ENCODE measurements at places on chromosomes 6 and 20.

DNA sequence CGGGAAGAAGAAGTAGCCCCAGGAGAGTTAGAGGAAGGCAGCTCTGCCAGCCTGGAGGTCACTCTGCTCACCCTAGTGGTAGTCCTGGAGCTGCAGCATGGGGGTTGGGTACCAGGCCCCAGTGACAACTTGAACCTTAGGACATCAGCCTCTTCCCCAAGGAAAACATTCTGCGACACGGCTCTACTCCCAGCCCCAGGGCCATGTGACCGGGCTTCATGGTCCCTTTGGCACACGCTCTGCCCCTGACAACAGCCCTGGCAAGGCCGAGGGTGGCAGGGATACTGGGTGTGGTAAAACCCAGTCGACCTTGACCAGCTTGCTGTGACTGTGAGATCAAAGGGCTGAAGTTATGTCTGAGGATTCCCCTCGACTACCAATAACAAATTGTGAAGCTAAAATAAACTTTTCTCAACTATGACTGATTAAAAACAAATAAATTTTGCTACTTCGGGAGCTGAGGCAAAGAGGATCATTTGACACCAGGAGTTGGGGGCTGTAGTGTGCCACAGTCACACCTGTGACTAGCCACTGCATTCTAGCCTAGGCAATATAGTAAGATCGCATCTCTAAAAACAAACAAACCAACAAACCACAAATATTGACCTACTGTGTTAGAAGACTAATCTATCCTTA lies 24.4 kb upstream of the ARID1B start:
- no peak for DNase-seq

DNA sequence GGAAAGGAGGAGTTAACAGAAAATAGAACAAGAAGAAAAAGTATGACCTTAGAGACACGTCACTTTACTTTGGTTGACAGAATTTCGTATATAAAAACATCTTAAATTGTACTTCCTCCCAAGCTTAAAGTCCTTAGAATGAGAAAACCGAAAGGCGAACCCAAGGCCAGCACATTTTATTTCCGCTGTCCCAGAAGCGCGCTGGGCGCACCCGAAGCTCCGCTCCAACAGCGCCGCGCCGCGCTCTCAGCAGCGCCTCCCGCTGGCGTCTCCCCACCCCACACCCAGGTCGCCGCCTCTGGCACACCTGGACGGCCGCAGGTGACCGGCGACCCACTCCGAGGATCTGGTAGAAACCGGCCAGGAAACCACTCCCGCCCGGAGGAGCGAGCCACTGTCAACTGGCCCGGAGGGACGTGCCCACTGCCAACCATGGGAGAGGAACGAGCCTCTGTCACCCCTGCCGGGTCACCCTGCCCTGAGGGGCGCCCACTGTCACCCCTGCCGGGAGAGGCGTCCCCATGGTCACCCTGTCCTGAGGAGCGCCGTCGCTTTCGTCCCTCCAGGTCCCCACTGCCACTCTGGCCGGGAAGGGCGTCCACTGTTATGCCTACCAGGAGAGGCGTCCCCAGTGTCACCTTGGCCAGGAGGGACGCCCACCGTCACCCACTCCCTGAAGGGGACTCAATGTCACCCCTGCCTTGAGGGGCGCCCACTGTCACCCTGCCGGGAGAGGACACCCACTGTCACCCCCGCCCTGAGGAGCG lies 824 bp downstream of the MPC1 start:
- DNase-seq, result peak; percentile 78

DNA sequence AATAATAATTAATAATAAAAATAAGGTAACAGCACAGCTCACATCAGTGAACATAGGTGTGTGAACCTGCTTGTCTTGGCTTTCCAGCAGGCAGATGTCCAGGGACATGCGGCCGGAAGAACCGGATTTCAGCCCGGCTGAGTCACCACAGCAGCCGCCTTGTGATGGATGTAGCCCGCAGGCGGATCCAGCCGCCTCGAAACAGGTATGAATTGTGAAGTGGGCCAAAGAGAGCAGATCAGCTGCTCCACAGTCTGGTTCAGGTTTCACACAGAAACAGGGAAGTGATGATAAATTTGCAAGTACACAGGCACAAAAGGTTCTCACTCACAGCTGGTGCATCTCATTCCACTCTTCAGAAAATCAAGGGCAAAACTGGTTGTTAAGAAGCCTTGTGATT lies 55.1 kb downstream of the ID4 start:
- DNase-seq, result no peak

DNA sequence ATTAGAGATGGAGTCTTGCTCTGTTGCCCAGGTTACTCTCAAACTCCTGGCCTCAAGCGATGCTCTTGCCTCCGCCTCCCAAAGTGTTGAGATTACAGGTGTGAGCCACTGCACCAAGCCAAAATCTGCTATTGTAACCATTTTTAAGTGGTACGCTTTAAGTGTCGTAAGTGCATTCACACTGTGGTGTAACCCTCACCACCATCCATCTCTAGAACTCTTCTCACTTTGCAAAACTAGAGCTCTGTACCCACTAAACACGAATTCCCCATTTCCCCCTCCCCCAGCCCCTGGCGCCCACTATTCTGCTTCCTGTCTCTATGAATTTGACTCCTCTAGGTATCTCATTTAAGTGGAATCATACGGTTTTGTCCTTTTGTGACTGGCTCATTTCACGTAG lies 2.8 kb upstream of the FAM83C start:
- no peak for DNase-seq

GRCh38 chr6:386688-387266 lies 4.8 kb upstream of the IRF4 start:
- no peak for DNase-seq

- DNase-seq, result no peak
These were observed 267.2 kb upstream of the SULF2 start for GRCh38 chr20:48052475-48052835.

DNA sequence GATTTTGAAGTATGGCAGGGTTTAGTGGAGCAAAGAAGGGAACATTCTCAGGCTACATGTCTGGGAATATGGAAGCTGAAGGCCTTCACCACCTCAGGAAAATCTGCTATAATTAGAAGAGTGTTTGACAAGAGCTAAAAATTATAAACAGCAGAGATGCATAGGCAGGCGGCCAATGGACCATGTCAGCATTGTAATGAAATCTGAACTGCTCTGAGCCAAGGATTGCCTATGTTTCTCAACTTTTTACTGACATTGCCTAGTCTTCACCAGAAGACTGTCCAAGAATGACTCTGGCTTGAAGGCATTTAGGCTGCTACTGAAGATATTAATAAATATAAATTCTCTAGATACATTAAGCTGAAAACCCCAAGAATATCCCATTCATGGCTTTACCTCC lies 84.1 kb downstream of the C6orf52 start:
- no peak for DNase-seq

DNA sequence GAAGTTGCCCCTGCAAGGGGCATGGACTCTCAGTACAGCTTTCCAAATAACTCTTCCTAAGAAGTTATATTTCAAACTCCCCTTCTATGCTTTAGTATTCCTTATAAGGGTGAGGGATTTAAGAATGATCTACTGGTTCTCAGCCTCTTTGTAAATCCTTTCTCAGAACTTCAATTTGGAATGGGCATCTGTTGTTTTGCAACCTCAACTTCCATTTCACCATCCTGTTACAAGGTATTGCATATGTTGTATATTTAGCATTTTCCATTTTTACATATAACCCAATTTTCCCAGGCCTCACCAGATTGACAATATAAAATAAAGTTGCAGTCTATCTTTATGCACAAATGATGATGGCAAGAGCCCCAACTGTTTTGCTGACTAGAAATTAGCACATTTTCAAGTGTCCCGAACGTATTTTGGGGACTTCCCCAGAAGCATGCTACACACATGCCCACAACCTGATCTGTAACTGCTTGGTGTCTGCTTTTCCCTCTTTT lies 154.9 kb upstream of the CARMIL1 start:
- peak; percentile 25 for DNase-seq

DNA sequence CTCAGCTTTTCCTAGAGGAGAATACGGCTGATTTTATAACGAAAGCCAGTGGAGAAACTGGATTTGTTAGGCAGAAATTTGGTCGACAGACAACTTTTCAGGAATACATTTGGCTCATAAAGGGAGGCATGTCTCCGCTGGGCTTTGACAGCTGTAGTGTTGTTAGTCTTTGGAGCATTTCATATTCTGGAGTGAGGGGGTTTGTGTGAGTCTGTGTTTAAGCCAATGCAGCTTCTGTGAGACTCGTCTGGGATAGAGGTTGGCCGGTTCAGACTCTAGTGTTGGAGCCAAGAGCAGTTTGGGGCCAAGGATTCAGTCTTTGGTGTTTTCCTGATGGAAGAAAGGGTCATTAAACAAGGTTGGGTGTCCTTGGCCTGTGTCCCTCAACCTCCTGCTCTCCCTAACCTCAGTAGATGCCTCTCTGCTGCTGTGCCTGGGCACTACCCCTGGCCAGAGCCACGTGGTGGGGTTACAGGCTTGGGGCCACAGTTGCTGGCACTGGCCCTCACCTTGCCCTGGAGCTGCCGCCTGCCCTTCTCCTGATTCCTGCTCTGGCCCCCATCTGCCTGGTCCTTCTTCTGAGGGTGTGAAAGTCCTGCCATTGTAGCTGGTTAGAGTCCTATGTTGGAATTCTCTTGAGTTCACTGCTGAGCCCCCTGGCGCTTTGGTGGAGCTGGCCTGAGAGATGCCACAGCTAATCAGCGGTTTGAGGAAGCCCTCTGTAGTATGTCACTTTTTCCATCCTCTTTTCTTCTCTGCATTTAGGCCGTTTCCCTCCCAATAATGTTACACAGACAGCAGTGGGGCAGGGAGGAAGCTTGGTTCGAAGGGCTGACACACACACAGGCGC lies 6.9 kb downstream of the PTK7 start:
- no peak for DNase-seq

- DNase-seq, result no peak
These were observed 76.8 kb downstream of the COL12A1 start for GRCh38 chr6:75128878-75129570.

DNA sequence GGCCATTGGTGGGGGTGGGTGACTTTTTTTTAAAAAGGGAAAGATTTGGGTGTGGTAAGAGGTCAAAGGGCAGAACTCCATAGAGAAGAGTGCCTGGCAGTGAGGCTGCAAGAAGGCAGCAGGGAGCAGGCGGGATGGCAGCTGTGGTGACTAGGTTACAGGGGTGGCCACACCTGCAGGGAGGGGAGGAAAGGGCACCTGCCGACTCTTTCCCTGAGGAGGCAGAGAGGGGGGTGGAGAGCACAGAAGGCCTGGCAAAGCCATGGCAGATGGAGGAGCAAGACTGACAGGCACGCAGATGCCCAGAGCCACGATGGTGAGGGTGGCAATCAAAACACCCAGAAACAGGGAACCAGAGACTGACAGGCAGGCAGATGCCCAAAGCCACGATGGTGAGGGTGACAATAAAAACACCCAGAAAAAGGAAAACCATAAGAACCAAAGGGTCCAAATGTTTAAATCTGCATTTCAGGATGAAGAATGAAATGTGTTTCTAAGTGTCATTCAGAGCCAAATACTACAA lies 19.3 kb downstream of the CST7 start:
- DNase-seq, result no peak

DNA sequence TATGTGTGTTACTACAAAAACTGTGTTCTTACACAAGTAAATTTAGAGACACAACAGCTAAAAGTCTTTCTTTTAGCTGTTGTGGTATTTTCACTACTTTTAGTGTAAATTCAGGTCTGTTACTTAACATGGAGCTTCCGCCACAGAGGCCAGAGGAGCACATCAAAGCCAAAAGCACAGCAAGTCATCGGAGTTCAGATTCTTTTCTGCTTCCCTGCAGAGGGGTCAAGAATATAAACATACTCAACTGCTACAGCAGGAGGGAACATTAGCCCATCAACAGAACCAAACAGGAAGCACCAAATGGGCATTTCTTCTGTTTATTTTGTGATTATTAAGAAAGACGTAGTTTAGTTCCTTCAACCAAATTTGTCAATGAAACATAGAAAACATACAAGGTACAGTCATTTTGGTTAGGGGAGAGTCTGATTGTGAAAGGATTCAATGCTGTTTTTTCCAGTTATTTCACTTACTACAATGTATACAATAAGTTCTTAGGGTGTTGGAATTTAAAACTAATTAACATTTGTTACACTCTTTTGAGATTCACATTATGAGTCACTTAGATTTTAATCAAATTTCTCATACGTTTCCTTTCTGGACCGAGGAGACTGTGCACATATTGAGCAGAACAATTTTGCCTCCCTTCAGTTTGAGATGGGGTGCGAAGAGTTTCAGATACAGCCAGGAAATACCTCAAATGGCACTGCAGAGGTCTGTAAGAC lies 42.8 kb upstream of the DSE start:
- peak; percentile 7 for DNase-seq

DNA sequence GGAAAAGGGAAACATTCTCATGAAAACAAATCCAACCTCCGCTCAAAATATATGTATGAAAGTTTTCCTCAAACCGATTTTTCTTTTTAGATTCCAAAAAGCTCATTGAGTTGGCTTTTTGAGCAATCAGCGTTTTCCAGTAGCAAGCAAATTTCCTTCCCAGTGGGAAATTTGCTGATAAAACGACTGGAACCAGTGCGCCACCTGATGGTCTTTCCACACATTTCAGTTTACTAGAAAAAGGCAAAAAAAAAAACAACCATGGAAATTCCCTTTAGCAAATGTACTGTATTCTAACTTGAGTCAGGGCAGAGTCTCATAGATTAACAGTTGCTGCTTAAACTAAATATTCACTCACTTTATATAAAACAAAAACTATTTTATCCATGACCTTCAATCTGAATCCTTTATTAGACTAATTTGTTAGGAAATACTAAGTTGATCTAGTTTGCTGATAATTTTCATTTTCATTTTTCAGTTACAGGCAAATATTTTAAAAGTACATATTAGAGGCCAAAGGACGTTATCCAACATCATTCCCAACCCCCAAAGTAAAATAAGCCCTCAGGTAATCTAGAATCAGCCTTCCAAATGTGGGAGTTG lies 271.5 kb downstream of the FOXA2 start:
- peak; percentile 59 for DNase-seq

- peak; percentile 71 for DNase-seq
These were observed 182.5 kb downstream of the CDC5L start for GRCh38 chr6:44569931-44570385.

DNA sequence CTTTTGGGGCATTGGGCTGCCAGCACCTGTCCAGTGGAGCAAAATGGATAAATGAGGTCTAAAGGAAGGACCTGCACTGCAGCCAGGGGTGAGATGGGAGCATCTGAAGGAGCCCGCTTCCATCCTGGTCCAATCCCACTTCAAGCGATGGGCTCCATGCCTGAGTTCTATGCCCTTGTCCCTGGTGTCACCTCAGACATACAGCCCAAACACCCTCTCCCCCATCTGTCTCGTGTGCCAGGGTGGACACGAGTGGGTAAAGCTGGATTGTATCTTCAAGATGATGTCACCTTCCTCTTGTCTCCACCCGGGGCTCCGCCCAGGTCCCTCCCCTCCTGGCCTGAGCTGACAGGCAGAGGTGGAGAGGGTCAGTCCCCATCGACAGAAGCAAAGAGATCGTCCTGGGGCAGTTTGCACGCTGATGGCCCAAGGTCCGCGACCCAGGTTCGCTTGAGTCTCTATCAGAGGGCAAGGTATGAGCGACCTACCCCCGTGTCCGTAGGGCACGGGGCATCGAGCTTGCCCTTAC lies 544 bp downstream of the SMIM29 start:
- DNase-seq, result peak; percentile 57

- DNase-seq, result no peak
These were observed 251.3 kb downstream of the ANKRD60 start for GRCh38 chr20:57977141-57977540.

Data from inflammatory macrophage treated with lipopolysaccharide for 1 hour (primary cell).